ENCODE measurements at places on chromosomes 6 and 20. TPM values are rescaled to one million over a fixed set of nuclear protein-coding genes. Genes with fewer than 3 reads are reported as not detected.

OR2J3 gene
- total RNA-seq, result not detected

CST7 gene
- not detected for total RNA-seq

REM1 gene
- not detected for total RNA-seq

PI3 gene
- not detected for total RNA-seq

MLIP gene
- not detected for total RNA-seq

PRPH2 gene
- 4.2 TPM for total RNA-seq

PGC gene
- not detected for total RNA-seq

RAET1G gene
- 5.8 TPM for total RNA-seq

SLC26A8 gene
- 0.87 TPM for total RNA-seq

PM20D2 gene
- total RNA-seq, result 3.3 TPM

PKIB gene
- total RNA-seq, result 11.1 TPM

THBS2 gene
- 141 TPM for total RNA-seq

SNPH gene
- total RNA-seq, result 12.8 TPM

TCF19 gene
- 23.1 TPM for total RNA-seq

SOX18 gene
- total RNA-seq, result 0.29 TPM

TSBP1 gene
- not detected for total RNA-seq

FKBP1C gene
- total RNA-seq, result 0.17 TPM

PHACTR3 gene
- total RNA-seq, result not detected

ELOVL4 gene
- total RNA-seq, result 8.7 TPM

FAM83C gene
- not detected for total RNA-seq

NKX2-4 gene
- not detected for total RNA-seq

KIF25 gene
- not detected for total RNA-seq

TGM3 gene
- total RNA-seq, result under 0.01 TPM

GRIK2 gene
- total RNA-seq, result not detected

RCAN2 gene
- 2.2 TPM for total RNA-seq

AKIRIN2 gene
- total RNA-seq, result 30.9 TPM

MUC22 gene
- total RNA-seq, result not detected

HS3ST5 gene
- total RNA-seq, result not detected

PDE7B gene
- 48.1 TPM for total RNA-seq

RPS6KA2 gene
- total RNA-seq, result 60.4 TPM

TOX2 gene
- 3.5 TPM for total RNA-seq

SRSF3 gene
- total RNA-seq, result 278 TPM

DTNBP1 gene
- total RNA-seq, result 10.8 TPM

SEL1L2 gene
- not detected for total RNA-seq

OR2H1 gene
- not detected for total RNA-seq

LKAAEAR1 gene
- total RNA-seq, result not detected

TRIM38 gene
- 15.1 TPM for total RNA-seq

DEFB124 gene
- total RNA-seq, result not detected

NOX3 gene
- total RNA-seq, result not detected

RMND1 gene
- 48.9 TPM for total RNA-seq

ARHGAP18 gene
- 18.2 TPM for total RNA-seq

GSTA2 gene
- not detected for total RNA-seq

C20orf204 gene
- total RNA-seq, result 0.99 TPM

CYB5R4 gene
- total RNA-seq, result 5.0 TPM

OSER1 gene
- 54.1 TPM for total RNA-seq

KCNG1 gene
- 15.2 TPM for total RNA-seq

GRM4 gene
- total RNA-seq, result not detected

CSTF1 gene
- 44.9 TPM for total RNA-seq

HFE gene
- total RNA-seq, result 20.7 TPM

Measured in smooth muscle cell of trachea (primary cell).